GM23338 (cell line): ENCODE measurements at places on chromosomes 1 and 21.

DNA sequence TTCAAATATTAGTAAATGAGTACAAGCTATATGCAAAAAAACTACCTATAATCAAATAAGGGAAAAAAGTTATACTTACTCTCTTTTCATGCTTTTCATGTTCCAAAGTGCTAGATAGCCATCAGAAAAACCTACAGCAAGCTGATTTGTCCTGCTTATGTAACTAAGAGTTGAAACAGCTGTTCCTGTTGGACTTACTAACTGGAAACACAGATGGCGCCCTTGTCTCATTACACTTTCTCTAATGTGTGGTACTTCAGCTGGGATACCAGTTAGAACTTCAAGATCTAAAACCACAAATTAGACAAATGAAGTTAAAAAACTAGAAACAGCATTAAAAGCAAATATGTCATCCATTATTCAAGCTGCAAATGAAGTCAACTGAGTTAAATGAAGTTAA lies 24.3 kb downstream of the AHCTF1 start:
- peak; percentile 66 for DNase-seq

GRCh38 chr21:43956670-43957035 lies 55.5 kb upstream of the TRAPPC10 start:
- DNase-seq: no peak

DNA sequence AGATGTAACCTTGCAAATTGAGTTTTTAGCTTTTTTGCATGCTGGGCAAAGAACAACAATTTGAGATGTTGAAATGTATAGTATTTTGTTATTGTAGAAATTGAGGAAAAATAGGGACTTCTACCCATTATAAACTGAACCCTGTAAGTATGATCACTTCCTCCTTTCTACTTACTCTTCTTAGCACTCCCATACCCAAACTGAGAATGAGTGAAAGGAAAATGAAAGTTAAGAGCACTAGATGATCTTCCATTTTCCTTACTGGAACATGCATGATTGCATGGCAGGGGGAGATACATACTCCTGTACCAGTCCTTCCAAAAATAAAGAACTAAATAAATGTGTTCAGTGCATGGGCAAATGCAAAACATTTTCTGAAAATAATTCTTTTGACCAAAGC lies 107.4 kb upstream of the KIAA1614 start:
- DNase-seq: no peak

DNA sequence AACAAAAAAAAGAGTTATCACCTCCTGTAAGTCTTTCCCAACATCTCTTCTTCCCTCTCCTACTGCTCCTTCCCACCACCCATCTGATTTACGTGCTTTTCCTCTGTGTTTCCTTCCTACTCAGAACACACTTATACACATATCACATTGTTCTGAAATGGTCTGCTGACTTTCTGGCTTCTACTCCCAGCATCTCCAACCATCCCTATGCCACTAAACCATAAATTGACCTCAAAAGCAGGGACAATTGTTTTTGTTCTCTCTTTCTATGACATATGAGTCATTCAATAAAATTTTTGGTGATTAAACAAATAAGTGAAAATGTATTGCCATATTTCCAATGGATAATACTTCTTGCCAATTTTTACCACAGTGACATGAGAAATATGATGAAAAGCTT lies 8.2 kb downstream of the GOLPH3L start:
- no peak for DNase-seq

DNA sequence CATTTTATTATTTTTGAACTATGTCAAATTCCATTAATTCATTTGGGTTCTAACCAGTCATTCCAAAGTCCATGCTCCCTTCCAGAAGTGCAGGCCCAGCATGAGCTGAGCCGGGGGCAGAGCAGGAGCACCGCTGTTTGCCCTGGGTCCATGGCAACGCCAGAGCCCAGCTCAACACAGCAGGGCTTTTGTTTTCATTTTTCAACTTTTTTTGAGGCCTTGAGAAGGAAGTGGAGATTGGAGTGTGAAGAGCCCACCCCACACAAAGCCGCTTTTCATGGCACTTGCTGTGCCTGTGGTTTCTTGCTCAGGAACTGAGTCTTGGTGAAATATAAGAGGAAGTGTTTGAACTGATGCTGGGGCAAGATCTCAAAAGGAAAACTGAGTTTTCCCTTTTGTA lies 13.2 kb upstream of the PRMT2 start:
- DNase-seq: peak; percentile 18

- DNase-seq: no peak
Observed at GRCh38 chr1:183925947-183926346, 111.6 kb downstream of the COLGALT2 start.

GRCh38 chr1:4931486-4931885 lies 277.1 kb downstream of the AJAP1 start:
- no peak for DNase-seq

GRCh38 chr1:58183286-58183685 lies 363.2 kb downstream of the OMA1 start:
- no peak for DNase-seq

GRCh38 chr1:64484651-64485050 lies 14.7 kb downstream of the CACHD1 start:
- DNase-seq: no peak

DNA sequence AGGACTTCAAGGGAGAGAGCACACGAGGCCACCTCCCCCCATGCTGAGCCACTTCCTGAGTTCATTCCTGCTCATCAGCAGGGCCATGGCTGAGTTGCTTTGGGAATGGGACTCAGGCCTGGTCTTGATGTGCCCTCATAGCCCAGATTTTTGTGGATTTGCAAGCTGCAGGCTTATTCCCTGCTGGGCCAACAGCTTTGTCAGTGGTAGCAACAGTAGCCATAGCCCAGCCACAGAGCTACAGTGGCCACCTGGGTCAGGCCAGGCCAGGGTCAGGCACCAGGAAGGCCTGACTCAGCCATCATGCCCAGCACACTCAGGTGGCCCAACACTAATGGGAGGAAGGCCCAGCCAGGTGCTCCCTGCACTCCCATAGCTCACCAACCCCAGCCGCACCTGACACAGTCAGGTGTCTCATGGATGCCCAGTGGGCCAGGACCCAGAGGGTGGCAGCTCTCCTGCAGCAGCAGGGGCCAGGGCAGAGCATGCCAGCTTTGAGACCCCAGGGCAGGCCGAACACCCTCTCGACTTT lies 33.5 kb downstream of the EPHA2 start:
- DNase-seq: no peak

DNA sequence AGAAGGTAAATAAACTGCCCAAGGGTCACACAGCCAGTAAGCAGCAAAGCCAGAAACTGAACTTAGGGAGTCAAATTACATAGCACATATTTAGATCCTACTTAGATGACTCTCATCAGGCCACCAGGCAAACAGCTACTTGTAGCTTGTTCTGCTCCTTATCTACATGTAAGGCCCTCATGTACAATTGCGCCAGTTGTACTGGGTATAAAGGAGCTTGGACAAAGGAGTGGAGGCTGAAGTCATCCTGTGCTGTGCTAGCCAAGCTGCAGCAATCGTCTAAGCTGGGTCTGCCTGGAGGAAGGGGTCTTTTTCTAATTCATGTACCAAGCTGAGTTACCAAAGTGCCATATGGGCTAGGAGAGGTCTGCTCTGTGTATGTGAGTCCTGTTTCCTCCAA lies 12.8 kb downstream of the ETNK2 start:
- DNase-seq: no peak

GRCh38 chr1:4668743-4669700 lies 14.6 kb downstream of the AJAP1 start:
- DNase-seq: no peak

DNA sequence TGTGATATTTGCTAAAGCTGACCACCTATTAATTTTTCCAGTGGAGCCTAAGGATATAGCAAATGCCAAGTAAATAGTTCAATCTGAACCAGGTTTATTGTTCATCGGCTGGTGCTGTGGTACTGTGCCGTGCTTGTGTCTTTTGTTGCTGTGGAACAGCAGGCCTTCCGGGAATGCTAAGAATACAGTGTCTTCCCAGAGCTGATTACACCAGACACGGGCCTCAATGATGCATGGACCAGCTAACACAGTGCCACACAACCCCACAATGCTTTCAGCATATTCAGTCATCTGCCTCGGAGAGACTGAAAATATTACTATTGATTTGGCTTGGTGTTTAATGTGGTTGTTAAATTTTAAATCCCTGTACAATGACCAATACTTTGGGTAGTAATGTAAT lies 415.4 kb downstream of the PTBP2 start:
- no peak for DNase-seq
